ENCODE measurements at places on chromosomes 1 and 21. TPM values are rescaled to one million over a fixed set of nuclear protein-coding genes. Genes with fewer than 3 reads are reported as not detected.

The THEM5 gene
- not detected for total RNA-seq

The SELP gene
- total RNA-seq: 30.3 TPM

The FNDC5 gene
- 0.21 TPM for total RNA-seq

The GUCA2A gene
- not detected for total RNA-seq

The RPL11 gene
- 843 TPM for total RNA-seq

The CLCA1 gene
- total RNA-seq: not detected

The LCA5L gene
- 1.9 TPM for total RNA-seq

The TRPM2 gene
- 9.6 TPM for total RNA-seq

The FMN2 gene
- 24.3 TPM for total RNA-seq

The LRRC8B gene
- 27.1 TPM for total RNA-seq

The RAB3B gene
- not detected for total RNA-seq

The ZRANB2 gene
- 99.0 TPM for total RNA-seq

The DCDC2B gene
- total RNA-seq: not detected

The OR2AK2 gene
- total RNA-seq: not detected

The SRGAP2 gene
- 103 TPM for total RNA-seq

The AZIN2 gene
- 8.6 TPM for total RNA-seq

The DCST1 gene
- 0.90 TPM for total RNA-seq

The AMY1C gene
- not detected for total RNA-seq

The COL24A1 gene
- total RNA-seq: 1.2 TPM

The SH2D5 gene
- total RNA-seq: not detected

The TAS1R1 gene
- total RNA-seq: 0.22 TPM

The OVAAL gene
- total RNA-seq: not detected

The FAM72D gene
- not detected for total RNA-seq

The HEYL gene
- total RNA-seq: 11.4 TPM

The UBXN10 gene
- 0.44 TPM for total RNA-seq

The OR6N1 gene
- total RNA-seq: not detected

The IL12RB2 gene
- 1.8 TPM for total RNA-seq

The VASH2 gene
- total RNA-seq: 0.63 TPM

The ESRRG gene
- 1.7 TPM for total RNA-seq

The LCE1B gene
- total RNA-seq: not detected

The FCGR3A gene
- 31.2 TPM for total RNA-seq

The OLFML2B gene
- 20.6 TPM for total RNA-seq

All from tibial nerve (tissue), 4 donors.